ENCODE measurements at places on chromosomes 2 and 18.
A peak's percentile ranks its signal among the peaks of the same experiment; 100 is the strongest.

DNA sequence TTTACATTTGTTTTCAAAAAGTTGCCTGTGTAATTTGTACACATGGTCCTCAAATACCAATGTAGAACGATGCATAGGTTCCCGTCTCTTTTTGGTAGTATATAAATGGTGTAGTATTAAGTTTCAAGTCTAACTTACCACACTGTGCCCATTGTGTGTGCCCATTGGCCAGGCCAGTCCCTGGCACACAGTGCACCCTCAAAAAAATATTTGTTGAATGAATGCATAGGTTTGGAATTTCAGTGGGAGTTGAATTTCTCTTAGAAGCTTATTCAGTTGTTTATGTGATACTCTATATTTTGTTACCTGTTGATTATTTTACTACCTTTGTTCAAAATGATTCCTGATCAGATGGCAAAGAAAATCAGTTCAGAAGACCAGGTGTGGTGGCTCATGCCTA, 30.1 kb downstream of the IDH1 start:
- no peak for DNase-seq

- no peak for DNase-seq
These were observed 2.1 kb downstream of the TFCP2L1 start for GRCh38 chr2:121282800-121283385.

- DNase-seq, result no peak
These were observed 3.2 kb downstream of the EPAS1 start for GRCh38 chr2:46300406-46300832.

DNA sequence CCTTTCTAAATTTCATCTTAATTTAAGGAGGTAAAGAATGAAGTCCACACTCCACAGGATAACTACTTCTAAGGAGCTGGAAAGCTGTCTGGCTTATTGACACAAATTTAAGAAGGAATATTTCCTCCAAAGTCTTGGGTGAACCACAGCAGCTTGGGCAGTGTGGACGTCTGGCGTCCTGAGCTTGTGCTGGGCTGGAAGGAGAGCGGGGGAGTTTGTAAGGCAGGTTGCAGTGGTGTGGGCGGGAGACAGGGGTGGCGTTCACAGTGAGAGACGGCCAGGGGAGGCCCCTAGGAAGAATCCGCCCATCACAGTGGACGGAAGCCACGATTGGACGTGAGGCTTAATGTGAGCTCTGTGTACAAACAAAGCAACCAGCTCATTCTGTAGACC, 25.7 kb downstream of the ADI1 start:
- DNase-seq, result no peak

GRCh38 chr2:40511661-40512213, 59.8 kb upstream of the SLC8A1 start:
- no peak for DNase-seq

DNA sequence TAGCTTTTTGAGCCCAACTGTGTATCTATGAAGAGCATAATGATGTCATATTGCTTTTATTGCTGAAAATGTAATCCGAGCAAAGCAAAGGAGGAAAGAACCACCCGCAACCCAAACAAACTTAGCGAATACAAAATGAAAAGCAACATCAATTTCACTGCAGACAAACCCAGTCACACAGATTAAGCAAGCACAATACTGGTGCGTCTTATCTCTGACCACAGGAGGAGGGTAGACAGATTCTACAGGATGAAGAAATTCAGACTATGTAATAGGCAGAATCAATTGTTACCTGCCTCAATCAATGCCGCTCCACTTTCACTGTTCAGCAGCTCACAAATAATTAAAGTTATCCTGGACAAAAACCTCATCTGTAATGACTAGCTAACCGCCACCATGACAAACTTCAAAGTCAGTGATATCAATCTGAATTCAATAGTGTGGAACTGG, 115.5 kb upstream of the SP3 start:
- DNase-seq, result no peak

DNA sequence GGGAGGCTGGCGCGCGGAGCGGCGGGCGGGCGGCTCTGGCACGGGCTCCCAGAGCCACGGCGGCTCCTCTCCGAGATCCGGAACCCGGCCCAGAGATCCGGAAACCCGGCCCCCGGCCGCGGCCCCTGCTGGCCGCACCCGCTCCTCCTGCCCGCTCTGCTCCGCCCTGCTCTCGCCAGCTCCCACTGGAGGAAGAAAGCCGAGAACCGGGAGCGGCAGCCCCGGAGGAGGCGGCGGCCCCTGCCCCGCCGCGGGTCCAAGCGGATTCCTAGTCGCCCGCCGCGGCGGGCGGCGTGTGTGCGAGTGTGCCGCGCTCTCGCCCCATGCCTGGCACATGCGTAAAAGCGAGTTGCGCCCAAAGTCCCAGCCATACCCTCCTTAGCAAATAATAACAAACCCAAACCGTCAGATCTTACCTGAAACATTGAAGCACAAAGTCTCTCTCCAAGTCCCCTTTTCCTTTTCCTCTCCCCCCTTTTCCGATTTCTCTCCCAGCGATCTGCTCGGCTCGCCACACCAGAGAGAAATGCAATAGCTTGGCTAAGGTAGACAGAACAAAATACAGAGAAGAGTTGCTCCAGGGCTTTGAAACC, 108.7 kb upstream of the KCTD1 start:
- peak; percentile 79 for DNase-seq

DNA sequence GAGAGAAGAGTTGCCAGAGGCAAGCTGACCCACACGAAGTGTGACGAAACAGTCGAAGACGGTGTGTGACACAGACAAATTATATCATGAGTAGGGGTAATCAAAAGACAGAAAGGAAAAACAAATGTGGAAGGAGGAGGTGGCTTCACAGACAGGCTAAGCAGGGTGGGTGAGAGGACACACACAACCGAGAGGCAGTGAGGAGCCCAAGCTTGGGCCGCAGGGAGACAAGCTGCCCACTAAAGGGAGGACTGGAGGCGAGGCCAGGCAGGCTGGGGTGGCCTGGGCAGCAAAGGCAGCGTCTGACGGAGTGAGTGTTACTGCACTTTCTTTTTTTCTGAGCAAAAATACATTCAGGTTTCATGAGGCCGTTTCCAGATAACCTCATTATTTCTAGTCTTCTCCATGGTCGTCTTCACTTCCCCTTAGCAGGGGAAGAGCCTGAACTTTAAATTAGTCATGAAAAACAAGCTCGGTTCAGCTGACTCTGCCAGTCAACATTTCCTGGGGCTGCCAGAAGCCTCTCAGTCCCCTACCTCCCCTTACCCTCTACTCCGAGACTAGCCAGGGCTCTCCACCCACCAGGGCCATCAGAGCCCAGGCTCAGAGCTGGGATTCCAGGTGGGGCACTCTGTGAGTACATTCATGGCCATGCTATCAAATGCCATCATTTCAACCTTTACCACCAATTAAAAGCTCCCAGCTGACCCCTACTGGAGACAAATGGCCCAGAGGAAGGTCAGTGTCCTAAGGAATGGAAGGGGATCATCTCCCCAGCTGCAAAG, 13.8 kb upstream of the ZFP36L2 start:
- DNase-seq, result peak; percentile 35

DNA sequence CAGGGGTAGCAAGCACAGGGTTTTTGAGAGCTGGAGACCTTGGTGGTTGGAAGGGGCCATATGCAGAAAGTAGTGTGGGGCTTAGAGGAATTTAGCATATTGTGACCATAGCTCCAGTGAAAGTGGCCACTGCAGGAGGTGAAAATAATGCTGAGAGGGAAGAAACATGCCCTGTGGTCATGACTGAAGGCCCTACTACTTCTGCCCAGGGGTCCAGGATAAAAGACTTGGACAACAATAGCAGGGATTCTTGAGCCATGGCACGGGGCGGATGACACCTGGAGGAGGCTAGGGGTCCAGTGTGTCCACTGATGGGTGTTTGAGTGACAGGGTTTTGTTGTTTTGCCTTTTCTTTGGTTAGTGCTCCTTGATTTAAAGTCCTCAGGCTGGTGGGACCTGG, 694.6 kb downstream of the CPS1 start:
- no peak for DNase-seq

DNA sequence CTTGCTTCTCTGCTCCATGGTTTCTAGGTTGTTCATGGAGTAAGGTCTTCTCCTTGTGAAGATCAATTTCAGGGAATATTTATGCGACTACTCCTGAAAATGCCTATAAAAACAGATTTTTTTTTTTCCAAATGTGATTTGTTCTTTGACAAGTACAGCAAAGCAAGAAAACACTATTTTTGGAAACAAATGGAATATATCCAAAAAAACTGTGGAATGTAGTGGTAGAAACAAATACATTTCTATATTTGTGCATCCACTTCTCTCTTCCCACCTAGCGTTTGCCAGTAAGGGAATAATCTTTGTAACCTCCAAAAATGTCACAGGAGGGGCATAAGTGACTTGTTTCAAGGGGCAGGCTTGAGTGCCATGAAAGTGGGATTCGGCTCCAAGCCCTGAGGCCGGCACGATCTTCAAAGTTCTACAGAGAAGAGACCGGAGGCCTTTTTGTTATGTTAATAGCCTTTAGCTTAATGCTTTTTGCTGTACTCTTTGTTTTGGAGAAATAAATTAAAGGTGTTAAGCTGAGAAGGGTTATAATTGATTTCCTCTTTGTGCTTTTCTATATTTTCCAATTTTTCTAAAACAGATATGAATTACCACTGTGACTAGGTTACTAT, 200.6 kb downstream of the NRP2 start:
- DNase-seq, result no peak

DNA sequence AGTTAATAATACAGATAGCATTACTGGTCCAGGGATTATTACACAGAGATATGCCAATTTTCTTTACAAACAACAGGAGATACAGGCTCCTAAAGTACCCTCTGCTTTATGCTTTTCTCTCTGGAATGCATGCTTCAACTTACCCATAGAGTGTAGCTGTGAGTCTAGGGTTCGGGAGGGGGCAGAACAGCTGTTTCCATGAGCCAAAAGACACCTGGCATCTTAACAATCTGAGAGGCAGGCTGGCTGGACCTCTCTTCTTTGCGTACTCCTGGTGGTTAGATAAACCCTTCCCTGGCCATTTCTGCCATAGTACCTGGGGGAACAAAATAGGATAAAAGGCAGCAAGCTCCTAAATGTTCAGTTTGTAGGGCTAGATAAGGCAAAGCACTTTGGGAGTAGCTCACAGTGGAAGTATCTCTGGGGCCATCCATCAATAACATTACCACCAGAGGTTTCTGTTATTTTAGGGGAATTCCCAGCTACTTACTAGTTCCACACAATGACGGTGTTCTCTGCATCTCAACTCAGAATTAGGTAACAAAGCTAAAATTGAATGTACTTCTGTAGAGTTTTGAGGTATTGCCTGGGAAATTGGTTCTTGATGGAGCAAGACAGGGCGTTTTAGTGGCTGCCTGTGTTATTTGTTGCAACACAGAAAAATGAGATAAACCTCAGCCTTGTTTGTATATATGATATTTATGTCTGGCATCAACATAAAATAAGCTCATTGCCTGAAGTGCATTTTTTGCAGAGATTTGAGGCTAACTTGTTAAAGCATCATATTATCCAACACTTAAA, 6.2 kb upstream of the CCDC85A start:
- DNase-seq, result no peak

DNA sequence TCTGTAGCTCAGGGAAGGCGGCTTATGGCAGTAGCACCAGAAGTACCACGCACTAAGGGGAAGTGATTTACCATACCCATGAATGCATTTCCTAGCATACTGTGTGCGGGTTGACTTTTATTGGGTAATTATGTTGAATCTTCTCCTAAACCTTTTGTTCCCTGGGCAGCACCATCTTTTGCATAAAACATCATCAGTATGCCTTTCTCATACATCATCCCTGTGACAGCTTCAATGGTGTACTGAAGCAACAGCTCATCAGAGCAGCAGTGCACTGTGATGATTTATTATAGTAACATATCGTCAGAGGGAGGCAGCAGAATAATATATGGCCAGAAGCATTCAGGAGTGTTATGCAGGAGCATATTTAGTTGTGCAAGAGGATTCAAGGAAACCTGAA, 204.9 kb downstream of the CDH7 start:
- no peak for DNase-seq

DNA sequence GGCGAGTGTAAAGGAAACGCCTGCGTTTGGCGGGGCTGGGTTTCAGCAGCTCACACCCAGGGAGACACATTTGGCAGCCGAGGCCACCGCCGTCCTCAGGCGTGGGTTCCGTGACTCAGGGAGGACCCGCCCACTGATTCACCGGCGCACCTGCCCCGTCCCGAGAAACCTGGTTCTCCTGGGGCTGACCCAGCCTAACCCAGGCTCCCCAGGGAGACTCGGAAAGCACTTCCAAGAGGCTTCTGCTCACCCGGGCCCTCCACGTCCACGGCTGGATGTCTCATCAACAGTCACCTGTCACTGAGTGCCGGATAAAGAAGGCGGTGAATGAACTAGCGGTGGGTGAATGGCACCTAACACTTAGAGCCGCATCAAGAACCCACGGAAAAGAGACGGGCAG, 126.4 kb upstream of the CTDP1 start:
- DNase-seq, result no peak

GRCh38 chr2:64931246-64932115, 57.7 kb upstream of the SLC1A4 start:
- no peak for DNase-seq

GRCh38 chr2:63617366-63617765, 28.6 kb downstream of the MDH1 start:
- no peak for DNase-seq

DNA sequence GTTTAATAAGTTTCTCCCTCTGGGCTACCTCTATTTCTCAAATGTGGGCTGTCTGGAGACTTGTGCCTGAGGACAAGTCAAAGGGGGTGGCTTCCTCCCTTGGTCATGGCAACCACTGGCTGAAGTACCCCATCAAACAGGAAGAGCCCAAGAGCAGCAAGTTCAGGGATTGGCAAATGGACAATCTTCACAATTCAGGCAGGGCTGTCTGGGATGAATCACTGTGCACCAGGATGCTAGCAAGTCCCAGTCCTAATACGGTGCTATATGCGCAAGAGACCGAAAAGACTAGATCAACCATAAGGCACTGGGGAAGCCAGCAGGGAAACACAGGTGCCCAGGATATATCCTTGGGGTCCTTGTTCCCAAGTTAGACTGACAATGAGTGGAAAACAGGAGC, 75.5 kb downstream of the ANTXR1 start:
- no peak for DNase-seq

DNA sequence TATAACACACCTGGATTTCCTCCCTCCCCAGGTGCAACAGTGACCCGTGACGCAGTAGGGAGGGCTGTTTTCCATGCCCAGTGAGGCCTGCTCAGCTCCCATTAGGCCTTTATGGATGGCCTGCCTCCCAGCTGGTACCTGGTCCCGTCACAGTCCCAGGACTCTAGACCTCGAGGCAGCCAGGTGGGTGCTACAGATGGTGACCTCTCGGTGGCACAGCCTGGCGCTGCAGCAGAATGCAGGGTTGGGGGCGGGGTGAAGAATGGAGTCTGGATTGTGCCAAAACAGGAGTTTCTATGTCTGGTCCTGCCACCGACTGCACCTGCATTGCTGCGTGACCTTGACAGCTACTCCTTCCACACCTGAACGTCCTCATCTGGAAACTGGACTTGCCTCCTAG, 18.0 kb upstream of the YWHAQ start:
- no peak for DNase-seq

- no peak for DNase-seq
These were observed 146.3 kb downstream of the RTN4 start for GRCh38 chr2:54903736-54904554.

- DNase-seq, result no peak
These were observed 80.4 kb upstream of the CD226 start for GRCh38 chr18:70028084-70028483.

- no peak for DNase-seq
These were observed 49.4 kb downstream of the POLE4 start for GRCh38 chr2:75007819-75008218.
